ENCODE measurements at places on chromosomes 5 and 9.

DNA sequence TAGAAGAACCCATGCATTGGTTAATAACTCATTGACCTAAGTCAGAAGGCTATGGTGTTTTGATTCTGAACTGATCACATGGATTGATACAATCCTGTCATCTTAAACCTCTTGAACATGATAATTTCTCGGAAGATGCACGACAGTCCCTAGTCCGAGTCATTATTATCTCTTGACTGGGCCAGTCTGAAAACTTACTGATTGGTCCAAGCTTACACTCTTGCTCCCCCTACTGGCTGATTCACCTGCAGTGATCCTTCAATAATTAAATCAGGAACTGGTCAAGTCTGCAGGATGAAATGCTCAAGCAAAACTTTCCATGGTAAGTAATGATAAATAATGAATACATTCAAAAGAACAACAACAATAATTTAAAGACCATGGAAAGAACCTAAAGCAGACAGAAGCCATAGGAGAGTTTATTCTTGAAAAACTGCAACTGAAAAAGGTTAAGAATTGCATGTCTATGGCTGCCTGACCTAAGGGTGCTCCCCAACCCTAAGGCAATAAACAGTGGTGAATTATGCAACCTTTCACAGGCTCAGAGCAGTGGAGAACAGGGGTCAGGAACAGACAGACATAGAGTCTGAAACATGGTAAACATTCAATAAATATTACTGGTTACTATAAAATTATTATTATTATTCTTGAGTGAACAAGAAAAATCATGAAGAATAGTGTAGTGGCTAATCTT lies 79.3 kb downstream of the BRINP1 start:
- DNase-seq: peak; percentile 27

- DNase-seq: no peak
These were observed 482.6 kb upstream of the PIK3R1 start for GRCh38 chr5:67732921-67733320.

DNA sequence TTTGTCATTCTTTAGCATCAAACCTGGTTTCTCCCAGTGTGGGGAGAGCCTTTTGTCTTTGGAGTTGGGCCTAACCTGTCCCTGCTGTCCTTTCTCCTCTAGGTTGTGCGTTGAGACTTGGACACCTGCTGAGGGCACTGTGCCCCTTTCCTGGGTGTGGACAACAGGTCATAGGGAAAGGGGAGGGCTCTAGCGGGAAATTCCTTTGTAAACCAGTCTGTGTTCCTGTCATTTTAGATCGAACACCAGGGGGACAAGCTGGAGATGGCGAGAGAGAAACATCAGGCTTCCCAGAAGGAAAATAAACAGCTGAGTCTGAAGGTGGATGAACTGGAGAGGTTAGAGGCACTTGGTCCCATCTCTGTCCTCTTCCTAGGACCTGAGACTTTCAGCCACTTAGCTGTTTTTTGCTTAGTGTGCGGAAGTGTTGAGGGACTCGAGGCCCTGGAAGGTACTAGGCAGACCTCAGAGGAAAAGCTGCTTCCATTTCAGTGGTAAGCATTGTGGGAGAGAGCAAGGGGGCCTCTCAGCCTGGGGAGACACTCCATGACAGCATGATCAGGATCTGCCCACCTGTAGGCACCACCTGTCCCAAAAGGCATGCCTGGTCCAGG lies 8.6 kb upstream of the GLE1 start:
- no peak for DNase-seq

GRCh38 chr5:84384604-84385575 lies at the start of gene EDIL3:
Gene EDIL3, minus strand, starts transcription at chr5:84384880. Its CDS starts 506 bp downstream, at chr5:84384374.
- DNase-seq: no peak

GRCh38 chr5:35618781-35619180 lies 1.1 kb downstream of the SPEF2 start:
- no peak for DNase-seq

GRCh38 chr5:10455277-10455670 lies 13.6 kb downstream of the ROPN1L start:
- DNase-seq: no peak

DNA sequence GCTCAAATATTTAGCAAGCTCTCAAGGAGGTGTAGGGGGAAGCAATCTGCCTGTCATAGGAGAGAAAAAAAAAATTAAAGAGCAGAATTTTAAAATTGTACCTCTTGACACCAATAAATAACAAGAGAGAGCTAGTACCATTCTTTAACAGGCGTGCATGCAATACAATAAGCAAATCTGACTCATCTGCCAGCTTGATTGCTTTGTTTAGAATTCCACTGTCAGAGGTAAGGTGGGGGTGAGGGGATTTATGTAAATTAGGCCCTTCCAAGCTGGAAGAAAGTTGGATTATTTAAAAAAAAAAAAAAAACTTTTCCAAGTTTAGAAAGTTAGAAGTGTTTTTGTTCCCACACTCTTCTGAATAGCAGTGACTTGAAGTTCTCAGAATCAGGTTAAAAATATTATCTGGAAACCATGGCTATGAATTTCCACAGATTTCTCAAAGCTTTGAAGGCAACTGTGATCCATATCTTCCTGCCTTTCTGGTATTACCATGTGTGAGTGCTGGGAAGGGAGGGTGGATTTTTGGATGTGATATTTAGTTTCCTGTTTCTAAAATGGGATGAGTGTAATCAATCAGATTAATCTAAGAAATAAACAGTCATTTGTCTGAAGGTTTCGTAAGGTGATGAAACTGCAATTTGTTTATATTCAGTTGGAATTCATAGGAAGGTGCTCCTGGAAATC lies 477.5 kb downstream of the TLE4 start:
- DNase-seq: no peak

GRCh38 chr5:90549729-90550275 lies 8.8 kb upstream of the ADGRV1 start:
- DNase-seq: no peak

- DNase-seq: no peak
These were observed 222.5 kb upstream of the DAPK1 start for GRCh38 chr9:87275047-87275725.

GRCh38 chr5:2482778-2483177 lies 268.7 kb downstream of the IRX2 start:
- DNase-seq: no peak

DNA sequence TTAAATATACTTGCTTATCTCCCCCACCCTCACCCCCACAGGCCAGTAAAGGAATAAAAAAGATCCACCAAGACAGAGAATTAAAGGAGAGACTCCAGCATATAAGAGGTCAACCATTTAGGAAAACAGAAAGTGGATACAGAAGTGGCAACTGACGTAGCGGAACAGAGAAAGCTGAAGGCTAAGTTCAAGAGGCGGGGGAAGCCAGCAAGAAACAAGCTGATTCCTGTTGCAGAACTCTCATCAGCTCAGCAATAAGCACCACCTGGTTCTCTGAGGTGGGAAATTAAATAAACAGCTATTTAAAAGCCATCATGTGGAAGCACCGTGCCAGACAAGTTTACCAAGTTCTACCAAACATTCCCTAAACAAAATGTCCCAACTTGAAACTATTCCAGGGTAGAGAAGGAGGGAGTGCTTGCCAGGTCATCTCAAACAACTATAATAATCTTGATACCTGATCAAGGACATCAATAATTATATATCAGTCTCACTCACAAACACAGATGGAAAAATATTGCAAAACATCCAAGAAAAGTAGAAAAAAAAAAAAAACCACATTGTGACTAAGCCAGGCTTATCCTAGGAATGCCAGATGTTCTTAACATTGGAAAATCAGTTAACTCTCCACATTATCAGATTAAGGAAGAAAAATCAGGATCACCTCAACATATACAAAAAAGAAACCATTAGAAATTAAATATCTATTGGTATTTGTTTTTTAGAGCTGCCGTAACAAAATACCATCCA lies 7.3 kb upstream of the ARL15 start:
- DNase-seq: no peak

DNA sequence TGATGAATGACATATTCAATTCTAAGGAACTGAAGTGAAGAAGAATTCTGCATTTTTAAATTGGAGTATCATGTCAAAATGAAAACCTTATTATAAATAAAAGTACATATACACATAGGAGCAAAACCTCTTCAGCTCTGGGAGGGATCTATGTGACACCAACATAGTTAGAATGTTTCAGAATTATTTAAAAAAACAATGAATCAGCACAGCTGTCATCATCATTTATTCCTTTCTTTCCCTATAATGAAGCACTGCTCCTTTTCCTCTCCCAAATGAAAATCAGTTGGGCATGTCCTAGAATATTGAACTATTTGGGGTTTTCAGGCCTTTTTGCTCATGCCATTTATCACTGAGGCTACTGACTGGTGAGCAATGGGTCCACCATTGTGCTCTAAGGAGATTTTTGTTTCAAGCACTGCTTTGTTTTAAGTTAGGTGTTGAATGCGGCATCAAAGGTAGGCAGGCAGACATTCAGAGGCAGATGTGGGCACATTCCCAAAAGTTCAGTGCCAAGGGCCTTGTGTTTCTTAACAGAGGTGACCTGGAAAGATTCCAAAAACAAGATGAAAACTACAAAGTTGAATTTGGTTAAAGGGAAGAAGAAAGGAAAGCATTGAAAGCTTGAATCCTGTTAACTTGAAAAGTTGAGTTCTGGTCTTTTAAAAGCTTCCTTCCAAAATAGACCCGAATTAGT lies 126.4 kb upstream of the ADAMTSL1 start:
- no peak for DNase-seq

DNA sequence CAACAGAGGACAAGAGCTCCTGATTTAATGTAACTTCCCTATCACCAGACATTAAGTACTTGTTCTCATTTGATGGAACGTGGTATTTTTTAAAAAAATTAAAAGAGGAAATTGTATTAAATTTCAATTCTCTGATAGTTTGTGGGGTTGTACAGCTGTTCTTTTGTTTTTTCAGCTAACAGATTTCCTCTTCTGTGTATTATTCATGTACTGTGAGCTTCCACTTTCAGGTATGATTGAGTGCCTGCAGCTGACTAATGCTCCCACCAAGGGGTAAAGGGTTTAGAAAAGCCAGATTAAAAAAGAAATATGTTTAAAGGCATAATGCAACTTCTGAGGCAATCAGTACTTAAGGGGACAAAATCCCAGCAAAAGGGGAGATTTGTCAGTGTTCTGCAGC lies 117.7 kb upstream of the ACTBL2 start:
- no peak for DNase-seq

- DNase-seq: no peak
These were observed 205.5 kb downstream of the TMC1 start for GRCh38 chr9:72726947-72727346.

GRCh38 chr9:106324591-106325280 lies 538.2 kb upstream of the ZNF462 start:
- DNase-seq: no peak

DNA sequence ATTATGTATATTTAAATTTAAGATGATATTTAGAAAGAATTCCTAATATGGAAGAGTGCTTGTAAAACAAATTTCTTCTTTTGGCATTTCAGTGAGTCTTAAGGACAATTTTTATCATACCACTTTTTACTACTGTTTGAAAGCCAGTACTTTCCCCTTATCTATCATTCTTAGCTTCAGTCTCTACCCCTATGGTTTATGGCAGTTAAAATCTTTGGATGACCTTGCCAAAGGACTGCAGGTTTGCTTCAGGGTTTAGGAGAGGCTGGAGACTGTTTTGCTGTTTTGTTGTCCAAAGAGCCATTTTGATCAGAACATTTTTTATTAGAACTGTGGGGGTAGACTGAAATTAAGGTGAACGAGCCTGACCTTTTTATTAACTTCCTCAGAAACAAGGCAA lies 30.8 kb downstream of the SLC38A9 start:
- no peak for DNase-seq

DNA sequence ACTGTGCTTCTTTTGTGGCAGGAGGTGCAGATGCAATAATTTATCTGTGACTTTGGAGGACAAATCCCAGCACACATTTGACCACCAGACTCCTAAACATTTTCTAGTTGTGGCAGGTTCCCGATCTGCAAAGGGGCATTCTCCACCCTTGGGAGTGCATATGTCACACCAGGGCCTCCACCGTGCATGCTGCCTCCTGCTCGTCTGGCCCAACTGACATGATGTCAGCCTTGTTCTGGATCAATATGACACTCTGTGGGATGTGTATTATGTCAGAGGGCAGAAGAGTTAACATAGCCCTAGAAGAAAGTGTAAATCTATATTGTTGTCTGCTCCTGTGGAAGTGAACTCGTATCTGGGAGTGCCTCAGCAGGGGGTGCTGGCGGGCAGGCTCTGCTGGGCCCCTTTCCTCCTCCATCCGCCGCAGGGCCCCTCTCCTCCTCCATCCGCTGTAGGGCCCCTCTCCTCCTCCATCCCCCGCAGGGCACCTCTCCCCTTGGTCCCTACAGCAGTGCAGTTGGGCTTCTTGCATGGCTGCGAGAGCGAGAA lies 97.7 kb upstream of the PPP1R26 start:
- no peak for DNase-seq

DNA sequence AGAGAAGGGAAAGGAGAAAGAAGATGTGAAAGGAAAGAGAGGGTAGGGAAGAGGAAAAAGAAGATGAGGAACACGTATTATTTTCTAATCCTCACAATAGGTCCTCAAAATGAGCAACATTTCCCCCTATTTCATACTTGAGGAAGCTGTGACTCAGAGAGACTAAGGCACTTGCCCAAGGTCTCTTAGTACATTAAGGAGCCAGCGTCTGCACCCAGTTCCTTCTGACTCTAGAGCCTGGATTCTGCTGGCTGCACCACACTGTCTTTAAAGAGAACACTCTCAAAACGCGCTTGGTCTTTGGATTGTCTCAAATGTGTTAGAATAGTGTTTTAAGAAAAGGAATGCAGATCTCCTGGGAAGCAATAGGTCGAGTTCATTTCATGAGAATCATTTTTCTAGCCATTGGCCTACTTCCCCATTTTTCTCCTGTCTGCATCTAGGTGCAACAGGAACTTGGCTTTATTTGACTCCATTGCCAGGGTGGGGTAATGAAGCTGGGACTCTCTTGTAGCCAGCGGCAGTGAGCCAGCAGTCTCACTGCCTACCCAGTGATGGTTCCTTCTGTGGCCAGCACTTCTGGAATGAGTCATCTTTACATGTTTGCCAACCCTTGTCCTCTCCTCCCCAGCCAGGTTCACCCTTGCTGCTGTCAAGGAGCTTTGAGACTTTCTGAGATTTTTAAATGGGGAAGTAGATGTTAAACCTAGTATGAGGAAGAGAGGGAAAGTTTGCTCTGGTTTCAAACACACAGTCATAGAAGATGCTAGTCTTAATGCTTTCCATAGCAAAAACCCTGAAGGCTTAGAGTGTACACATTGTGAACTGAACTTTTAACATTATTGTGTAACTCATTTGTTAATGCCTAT lies 82.7 kb downstream of the DOCK8 start:
- peak; percentile 29 for DNase-seq

DNA sequence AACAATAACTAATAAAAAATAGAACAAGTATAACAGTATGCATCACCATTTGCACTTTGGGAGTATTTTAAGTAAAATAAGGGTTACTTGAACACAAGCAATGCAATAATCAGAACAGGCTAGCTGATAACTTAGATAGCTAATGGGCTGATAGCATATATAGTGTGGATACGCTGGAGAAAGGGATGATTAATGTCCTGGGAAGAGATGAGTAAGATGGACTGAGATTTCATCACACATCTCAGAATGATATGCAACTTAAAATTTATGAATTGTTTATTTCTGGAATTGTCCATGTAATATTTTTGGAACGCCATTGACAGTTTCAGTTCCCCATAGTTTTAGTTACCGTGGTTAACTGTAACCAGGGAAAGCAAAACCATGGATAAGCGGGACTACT lies 173.6 kb downstream of the ISL1 start:
- no peak for DNase-seq

- no peak for DNase-seq
These were observed 45.4 kb downstream of the ENTREP1 start for GRCh38 chr9:69370430-69370829.
